ENCODE measurements at places on chromosomes 7 and 10. TPM values are rescaled to one million over a fixed set of nuclear protein-coding genes. Genes with fewer than 3 reads are reported as not detected.

INSYN2A gene
- 0.10 TPM for total RNA-seq

DPP6 gene
- 1.8 TPM for total RNA-seq

GRCh38 chr7:46751471-46751870 is 830.4 kb upstream of the IGFBP3 start:
- DNase-seq = no peak

DNA sequence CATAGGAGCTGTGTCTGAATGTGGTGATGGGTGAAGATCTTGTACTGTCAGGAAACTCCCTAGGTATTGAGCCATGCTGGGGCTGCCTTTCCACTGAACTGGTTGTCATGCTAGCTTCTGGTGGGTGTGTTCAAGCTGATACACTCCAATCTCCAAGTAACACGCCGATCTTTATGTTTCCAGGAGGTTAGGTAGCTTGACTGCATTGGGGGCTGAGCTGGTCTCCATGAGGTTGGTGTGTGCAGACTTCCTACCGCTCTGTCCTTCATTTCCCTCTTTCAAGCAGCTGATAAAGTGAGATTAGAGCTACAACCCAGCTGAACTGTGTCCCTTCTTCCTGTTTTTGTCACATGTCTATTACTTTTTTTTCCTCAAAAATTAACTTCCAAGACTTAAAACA is 265.5 kb downstream of the ANKRD30A start:
- DNase-seq = no peak

GRCh38 chr7:27239387-27240014 is 3.1 kb upstream of the EVX1 start:
- DNase-seq = no peak

GRCh38 chr7:22193450-22193983 is 163.4 kb downstream of the RAPGEF5 start:
- no peak for DNase-seq

Measured in psoas muscle (tissue), 8 donors.